ENCODE measurements at places on chromosomes 4 and X.

GRCh38 chr4:112593438-112594133 lies 43.1 kb downstream of the ZGRF1 start:
- no peak for DNase-seq

- DNase-seq = no peak
Observed at GRCh38 chrX:22399437-22400192, 126.9 kb downstream of the CBLL2 start.

DNA sequence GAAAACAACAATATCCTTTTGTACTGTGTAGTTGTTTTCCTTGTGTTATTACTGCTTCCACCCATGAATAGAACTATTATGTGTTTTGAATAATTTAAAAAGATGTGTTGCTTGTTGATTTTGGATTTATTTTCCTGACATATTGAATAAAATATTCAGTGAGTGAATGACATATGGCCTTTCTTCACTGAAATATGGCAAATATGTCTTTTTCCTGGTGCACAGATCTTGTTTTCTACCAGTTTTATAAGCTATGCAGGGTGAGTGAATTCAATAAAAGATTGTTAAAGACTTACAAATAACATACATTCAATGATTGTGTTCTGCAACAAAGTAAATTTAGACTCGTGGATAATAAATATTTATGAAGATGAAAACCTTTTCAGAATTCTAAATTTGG lies 1216.3 kb upstream of the ADGRL3 start:
- DNase-seq = no peak

- DNase-seq = no peak
Observed at GRCh38 chr4:56743550-56743949, 62.5 kb upstream of the HOPX start.

- DNase-seq = no peak
Observed at GRCh38 chrX:112677167-112677566, 2.6 kb downstream of the LHFPL1 start.

DNA sequence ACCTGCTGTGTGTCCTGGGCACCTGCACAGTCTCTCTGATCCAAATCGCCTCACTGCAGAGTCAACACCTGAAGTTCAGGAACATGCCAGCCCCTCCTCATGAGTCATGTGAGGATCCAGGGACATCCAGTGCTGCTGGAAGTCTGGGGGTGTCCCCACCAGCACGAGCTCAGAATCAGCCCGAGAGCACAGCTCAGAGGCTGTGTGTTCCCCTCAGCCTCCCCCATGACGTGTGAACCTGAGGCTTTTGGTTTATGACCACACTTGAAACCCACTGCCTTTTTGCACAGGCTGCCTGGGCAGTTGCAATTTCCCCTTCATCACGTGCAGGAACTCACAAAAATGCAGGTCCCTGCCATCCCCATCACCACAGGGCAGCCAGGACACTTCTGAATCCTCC lies 47.1 kb downstream of the PPP2R2C start:
- peak; percentile 64 for DNase-seq

DNA sequence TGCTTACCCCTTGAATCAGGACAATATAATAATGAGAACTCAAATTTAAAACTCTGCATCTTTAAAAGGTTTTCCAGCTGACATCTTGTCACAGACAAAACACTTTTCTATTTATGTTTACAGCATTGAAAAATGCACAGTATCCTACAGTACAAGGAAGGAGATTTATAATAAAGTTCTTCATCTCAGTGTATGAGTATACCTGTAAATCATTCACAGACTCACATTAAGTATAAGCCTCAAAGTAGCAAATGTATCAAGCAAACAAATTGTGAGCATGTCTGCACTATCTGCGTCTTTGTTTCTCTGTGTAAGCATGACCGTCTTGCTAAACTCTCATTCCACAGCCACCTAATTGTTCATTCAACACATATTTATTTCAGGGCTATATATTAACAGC lies 52.8 kb downstream of the PPP1R2C start:
- no peak for DNase-seq

- no peak for DNase-seq
Observed at GRCh38 chr4:622071-622995, 3.0 kb upstream of the PDE6B start.

GRCh38 chrX:10597871-10598270 lies 22.5 kb downstream of the MID1 start:
- DNase-seq = no peak

DNA sequence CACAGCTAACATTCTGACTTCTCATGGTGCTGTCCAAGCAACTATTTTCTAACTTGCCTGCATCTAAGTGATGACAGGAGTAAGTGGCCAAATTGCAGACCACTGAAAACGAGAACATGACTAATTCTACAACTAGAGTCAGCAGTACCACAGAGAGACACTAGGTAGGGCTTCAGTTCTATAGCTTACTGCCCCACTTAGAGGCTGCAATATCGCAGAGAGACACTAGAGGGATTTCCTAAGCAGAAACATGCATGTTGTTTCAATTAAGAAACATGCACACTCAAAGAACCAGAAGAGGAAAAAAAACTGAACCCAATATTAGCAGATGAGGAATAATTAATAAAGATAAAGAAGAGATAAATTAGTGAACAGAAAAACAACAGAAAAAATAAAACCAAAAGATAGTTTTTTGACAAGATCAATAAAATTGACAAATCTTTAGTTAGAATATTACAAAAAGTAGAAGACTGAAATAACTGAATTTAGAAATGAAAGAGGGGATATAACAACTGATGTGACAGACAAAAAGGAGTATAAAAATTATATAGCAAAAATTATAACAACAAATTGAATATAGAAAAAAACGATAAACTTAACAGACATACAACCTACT lies 100.8 kb downstream of the SPIN4 start:
- no peak for DNase-seq

GRCh38 chr4:189291939-189292338 lies 648.7 kb upstream of the FRG1 start:
- no peak for DNase-seq

DNA sequence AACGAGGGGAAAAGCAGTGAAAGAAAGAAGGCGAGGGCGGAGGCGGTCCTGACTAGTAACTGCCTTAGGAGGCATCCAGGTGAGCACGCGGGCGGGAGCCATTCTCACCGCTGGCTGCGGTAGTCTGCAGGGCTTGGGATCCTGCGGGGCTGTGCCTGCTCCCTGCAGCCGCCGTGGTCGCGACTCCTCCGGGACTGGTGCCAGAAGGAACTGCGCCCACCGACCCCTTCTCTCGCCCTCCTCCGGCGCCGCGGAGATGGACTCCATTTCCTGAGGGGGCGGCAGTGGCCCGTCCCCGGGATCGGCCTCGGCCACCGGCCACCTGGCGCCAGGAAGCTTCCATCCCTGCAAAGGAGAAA lies 543 bp downstream of the NFXL1 start:
- peak; percentile 26 for DNase-seq

- no peak for DNase-seq
Observed at GRCh38 chr4:109662771-109663170, 40.5 kb downstream of the CASP6 start.

DNA sequence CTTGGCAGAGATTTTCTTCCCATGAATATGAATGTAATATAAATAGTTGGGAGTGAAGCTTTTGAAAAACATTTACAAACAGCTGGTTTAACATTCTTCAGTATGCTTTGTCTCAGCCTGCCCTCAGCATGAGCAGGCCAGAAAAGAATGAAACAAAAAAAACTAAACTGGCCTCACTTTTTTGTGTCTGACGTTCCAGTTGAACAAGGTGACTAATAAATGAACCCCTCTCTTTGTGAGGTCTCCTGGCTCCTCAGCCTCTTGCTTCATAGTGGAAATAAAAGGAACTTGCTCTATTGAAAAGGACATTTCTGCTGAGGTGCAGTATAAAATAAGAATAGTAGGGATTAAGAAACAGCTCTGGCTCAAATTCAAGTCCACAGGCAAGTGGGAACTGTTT lies 9.4 kb downstream of the CHST7 start:
- DNase-seq = no peak

DNA sequence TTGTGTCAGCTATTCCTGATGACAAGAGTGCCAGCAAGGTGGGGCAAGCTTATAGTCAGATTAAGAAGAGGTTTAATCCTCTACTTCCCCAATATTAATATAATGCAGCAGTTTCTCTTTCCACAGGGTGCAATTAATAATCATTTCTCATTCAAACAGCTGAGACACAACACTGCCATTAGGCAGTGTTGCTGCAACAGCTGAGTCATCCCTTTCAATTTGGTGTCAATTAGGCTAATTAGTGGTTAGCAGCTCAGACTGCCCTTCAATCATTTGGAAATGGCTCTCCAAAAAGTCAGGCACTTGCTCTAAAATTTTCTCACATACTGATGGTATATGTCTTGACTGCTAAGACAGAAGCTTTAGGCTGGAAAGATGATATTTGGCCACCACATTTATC lies 265.7 kb upstream of the FAM241A start:
- no peak for DNase-seq

DNA sequence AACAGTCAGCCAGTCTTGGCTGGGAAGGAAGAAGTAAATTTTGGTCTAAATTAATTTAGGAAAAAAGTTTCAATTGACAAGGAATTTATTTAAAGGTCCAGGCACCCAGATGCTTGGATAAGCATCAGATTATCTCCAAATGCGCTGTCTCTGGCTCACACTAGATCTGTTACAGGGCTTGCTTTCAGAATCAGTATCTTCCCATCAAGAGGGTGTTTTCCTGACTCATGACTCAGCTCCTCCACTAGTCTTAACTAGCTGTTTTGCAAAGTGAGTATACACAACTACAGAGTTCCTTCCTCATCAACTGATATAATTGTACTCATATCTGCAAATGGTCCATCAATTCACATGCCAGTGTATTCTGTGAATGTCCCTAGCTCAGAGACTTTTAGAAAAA lies 482.1 kb upstream of the CPEB2 start:
- no peak for DNase-seq

GRCh38 chr4:41323179-41323578 lies 66.5 kb downstream of the UCHL1 start:
- no peak for DNase-seq

DNA sequence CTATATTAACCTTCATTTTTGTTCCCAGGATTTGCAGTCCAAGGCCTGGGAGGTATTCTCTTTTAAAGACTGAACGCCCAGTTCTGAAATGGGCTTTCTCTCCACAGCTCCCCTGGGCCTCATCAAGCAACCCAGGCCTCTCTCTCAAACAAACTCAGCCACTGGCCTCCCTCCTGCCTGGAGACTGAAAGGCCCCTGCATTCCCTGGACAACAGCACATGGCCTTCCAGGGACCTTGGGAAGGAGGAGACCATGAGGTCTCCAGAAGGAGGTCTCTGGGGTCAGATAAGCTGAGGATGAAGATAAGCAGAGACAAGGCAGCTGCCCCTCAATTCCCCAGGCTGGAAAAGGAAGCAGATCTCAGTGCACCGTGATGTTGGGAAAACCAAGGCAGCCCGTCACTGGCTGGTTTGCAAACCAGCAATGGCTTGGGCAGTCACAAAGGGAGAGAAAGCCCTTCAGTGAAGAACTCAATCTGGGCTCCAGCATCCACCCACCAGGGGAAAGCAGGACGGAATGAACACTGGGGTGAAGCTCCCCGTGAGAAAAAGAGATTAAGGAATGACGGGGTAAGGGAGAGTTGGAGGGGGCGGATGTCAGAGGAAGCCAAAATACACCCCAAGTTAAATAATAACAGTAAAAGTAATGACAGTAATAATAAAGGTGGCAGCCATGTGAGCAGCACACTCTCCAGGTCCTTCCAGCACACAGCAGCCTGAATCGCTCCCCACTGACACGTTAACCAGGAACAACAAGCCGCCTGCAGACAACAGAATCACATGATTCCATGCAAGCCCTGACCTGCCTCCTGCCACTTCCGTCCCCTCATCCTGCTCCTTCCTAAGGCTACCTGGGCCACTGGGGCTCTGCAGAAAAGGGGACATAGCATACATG lies 22.3 kb downstream of the AMOT start:
- no peak for DNase-seq

DNA sequence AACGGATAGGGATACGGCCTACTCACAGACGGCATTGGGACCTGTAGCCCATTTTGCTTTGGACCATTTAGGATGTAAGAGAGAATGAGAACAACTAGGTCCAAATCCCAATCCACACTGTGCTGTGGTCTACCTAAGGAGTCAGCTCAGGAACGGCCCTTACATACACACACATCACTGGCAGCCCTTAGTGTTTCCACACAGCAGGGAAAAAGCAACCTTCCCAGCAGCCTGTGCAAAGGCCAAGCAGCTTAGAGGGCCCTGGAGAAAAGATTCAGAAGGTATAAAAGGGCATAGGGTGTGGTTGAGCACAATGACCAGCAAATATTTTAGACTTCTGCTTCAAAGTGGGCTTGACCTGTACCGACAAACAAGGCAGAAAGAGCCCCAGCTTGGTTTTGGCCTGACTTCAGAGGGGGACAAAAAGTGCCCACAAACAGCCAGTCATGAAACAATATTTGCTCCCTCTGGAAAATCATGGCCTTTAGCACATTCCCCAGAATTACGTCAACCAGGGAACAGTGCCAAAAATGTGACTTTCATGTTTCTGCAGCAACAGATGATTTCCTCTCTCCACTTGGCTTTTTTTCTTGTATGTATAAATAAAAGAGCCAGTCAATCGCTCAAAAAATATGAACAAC lies 359.5 kb upstream of the FGF16 start:
- no peak for DNase-seq

- DNase-seq = no peak
Observed at GRCh38 chr4:137310593-137311490, 221.5 kb downstream of the PCDH18 start.

GRCh38 chr4:7632341-7632740 lies 197.6 kb upstream of the PSAPL1 start:
- DNase-seq = no peak

DNA sequence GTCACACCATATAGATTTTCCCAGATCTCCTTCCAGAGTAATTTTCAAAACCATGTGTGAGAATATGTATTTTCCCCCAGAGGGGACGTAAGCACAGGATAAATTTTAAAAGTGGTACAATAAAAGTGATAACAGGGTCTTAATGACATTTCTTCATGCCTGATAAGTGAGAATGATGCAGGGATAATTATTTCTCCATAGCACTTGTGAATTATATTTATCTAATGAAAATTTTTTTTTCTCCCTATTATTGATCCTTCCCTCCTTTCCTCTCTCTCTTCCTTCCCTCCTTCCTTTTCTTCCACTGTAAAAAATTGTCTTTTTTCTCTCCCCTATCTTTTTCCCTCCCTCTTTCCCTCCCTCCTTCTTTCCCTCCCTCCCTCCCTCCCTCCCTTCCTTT lies 17.0 kb upstream of the TRPC3 start:
- no peak for DNase-seq

DNA sequence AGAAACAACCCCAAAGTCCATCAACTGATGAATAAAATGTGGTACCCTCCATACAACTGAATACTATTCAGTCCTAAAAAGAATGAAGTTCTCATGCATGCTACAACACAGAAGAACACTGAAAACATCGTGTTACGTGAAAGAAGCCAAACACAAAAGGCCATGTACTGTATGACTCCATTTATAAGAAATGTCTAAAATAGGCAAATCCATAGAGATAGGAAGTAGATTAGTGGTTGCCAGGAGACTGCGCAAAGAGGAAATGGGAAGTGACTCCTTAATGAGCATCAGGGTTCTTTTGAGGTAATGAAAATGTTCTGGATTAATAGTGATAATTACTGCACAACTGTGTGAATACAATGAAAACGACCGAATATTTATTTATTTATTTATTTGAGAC lies 23.4 kb downstream of the FBXW7 start:
- no peak for DNase-seq

All from NK-92 treated with Interleukin-12 subunit alpha and Interleukin-12 subunit beta, amount 100 ng/mL, for 24 hours (cell line).